ENCODE measurements at places on chromosomes 3 and 15.

- no peak for DNase-seq
These were observed 87.8 kb downstream of the COL6A6 start for GRCh38 chr3:130604806-130605205.

DNA sequence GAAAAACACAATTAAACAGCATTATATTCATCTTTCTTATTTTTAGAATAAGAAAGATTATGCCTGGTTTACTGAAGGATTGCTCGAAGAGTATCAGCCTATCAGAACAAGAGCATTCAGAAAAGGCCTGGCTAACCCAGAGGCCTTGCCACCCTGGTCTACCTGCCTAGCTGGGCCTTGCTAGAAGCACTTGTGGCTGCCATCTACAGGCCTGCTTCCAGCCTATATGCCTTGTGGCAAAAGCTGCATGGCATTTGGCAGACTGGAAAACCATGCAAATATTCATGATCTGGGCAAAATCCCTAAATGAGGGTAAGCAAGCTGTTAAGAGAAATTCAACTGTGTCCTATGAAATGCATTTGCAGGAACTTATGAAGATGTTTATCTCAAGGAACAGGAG, 9.3 kb upstream of the ATP13A4 start:
- no peak for DNase-seq

DNA sequence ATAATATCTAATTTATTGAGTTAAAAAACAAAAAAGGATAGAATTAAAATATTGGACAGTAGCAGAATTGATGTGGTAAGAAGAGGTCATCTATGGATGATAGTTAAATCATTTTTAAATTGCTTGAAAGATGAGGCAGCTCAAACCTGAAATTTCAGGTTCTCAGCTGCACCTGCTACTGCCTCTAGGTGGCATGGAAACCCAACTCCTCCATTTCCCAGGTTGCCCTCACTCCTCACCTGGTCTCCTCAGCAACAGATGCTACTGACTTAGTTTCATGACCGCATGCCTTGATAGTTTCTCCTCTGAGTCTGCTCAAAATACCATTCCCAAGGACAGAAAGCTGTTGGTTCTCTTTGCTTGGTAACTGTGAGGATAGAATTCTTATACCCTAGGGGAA, 148.1 kb downstream of the ABHD5 start:
- DNase-seq = no peak

DNA sequence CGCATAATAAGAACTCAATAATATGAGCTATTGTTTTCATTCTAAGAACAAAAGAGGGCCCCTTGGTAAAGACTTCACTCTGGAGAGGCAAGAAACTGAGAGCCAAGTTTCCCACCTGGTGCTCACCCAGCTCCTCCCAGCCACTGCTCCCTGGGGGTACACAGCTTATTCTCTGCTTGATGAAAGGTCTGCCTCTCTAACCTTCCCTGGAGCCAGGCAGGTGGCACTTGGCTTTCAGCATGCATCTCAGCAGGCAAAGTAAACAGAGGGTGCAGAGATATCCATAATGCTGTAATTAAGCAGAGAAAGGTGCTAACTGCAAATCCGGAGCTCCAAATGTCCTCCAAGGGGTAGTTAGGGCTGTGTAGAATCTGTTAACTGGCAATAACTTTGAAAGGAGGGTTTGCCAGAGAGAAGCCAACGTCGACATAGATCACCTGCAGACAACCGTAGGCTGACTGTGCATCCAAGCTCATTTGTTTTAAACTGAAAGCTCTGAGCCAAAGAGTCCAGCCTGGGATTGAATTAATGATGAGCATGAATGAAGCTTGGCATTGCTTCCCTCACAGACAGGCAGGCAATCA, 159.6 kb upstream of the PROK2 start:
- no peak for DNase-seq

DNA sequence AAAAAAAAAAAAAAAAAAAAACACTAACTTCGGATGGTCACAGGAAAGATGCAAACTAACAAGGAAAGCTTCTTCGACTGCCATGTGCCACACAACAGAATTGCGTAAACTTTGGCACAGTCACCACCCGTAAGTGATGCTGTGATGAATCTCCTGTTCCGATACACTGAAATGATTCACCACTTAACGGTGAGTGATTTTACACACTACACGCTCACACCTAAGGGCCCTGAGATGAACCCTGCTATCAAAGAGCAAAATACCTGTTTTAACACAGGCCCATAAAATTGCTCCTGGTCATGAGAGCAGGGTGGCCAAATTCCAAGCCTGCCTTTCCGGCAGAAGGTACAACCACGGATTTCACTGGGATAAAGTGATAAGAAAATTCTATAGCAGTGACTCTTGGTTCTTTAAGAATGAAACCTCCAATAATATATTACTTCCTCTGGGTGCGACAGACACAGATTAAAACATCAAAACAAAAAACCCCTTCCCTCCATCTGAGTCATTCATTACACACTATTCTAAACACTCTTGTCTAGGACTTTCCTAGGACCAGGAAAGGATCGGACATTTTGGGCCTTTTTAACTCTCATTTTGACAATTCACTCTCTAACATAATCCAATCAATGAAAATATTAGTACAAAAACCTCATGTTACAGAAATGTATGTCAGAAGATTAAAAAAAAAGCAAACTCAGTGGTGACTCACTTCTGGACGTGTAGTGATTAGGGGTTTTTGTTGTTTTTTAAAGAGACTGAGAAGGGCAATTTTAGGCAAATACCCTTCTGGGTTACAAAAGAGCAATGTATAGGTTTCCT, 28.3 kb downstream of the LRIG1 start:
- no peak for DNase-seq

Data from activated CD8-positive, alpha-beta memory T cell treated with anti-CD3 and anti-CD28 coated beads for 48 hours (primary cell).